ENCODE measurements at places on chromosomes 4 and X.
A peak's percentile ranks its signal among the peaks of the same experiment; 100 is the strongest.

DNA sequence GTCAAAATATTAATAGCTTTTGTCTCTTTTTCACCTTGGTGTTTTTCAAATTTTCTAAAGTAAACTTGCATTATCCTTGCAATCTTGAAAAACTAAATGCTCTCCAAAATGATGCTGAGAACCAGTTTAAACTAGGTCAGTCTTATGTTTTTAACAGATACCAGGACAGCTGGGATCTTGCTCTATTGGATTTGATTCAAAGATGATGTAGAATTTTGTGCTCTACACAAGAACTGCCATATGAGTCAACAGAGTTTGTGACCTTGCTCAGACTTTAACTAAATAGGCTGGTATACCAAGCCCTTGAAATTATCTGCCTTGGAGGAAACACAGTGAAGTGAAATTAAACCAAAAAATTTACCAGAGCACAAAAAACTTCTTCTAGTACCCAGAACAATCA is 991.1 kb downstream of the STPG2 start:
- no peak for DNase-seq

DNA sequence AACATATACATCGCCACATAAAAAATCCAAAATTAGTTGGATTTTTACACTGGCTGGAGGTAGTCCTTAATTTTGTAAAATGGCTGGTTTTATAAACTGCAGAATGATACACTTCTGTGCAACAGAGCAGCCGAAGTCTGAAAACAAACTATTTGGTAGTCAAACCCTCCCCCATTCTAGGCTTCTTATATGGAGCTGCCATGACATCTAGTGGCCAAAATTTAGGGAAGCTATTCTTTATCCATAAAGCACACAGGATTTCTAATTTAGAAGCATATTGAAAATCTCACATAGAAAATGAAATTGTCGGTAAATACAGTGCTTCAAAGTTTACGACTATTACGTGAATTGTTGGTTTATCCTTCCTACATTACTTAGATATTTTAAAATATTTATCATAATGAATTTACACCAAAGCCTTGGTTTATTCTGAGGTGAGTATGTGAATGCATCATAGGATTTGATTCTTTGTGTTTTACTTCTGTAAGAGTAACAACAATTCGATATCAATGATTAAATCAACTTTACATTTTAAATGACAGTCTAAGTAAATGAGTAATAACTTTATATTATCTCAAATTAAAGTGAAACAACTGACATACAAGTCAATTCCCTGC is 113.4 kb upstream of the FAM241A start:
- no peak for DNase-seq

DNA sequence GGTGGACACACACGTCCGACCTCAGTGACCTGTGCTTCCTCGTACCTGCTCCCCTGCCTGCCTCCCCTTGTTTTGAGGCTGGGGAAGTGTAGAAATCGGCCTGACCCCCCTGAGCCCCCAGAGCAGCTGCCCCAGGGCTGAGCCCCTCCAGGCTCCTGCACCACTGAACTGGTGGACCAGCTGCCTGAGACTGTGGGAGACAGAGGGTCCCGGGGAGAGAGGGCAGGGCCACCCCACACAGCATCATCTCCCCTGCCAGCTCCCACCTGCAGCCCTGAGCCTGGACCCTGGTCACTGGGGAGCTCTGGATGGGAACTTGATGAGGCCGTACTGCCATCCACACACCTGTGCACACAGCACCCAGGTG is 15.0 kb upstream of the NAT8L start:
- DNase-seq: no peak

- DNase-seq: no peak
These were observed 4.3 kb downstream of the GABRQ start for GRCh38 chrX:152641996-152642395.

DNA sequence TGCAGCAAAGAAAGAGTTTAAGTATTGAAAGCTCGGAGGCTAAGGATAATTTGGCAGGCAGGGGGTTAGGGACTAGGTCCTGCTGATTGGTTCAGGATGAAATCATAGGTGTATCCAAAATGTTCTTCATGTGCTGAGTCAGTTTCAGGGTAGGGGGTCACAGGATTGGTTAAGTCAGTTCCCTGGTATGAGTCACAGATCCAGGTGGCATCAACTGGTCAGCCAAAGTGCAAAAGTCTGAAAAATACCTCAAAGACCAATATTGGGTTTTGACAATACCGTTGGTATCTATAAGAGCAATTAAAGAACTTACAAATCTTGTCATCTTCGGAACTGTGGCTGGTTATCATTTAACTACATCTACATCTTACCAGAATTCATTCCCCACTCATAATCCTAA is 25.6 kb upstream of the PRDM8 start:
- DNase-seq: no peak

DNA sequence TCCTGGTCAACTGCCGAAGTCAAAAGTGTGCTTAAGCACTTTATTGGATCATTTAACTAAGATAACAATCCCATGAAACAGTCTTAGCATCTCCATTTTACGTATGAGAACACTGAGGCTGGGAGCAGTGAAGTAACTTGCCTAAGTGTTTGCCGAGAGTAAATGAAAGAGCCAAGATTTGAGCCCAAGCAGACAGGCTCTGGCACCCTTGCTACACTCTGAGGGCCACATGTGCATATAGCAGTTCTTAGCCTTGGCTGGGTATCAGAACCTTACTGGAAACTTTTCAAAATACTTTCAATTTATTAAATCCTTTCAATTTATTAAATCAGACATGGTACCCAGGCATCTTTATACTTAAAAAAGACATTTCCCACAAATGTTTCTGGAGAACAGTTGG is 225.9 kb downstream of the NR3C2 start:
- no peak for DNase-seq

DNA sequence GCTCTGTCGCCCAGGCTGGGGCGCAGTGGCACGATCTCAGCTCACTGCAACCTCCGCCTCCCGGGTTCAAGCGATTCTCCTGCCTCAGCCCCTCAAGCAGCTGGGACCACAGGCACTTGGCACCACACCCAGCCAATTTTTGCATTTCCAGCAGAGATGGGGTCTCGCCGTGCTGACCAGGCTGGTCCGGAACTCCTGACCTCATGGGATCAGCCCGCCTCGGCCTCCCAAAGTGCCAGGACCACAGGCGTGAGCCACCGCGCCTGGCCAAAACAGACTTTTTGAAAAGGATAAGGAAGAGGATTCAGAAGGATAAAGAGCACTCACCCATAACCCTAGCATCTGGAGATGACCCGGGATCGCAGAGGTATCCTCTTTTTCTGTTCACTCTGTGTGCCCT is 224.5 kb upstream of the AGTR2 start:
- DNase-seq: no peak

DNA sequence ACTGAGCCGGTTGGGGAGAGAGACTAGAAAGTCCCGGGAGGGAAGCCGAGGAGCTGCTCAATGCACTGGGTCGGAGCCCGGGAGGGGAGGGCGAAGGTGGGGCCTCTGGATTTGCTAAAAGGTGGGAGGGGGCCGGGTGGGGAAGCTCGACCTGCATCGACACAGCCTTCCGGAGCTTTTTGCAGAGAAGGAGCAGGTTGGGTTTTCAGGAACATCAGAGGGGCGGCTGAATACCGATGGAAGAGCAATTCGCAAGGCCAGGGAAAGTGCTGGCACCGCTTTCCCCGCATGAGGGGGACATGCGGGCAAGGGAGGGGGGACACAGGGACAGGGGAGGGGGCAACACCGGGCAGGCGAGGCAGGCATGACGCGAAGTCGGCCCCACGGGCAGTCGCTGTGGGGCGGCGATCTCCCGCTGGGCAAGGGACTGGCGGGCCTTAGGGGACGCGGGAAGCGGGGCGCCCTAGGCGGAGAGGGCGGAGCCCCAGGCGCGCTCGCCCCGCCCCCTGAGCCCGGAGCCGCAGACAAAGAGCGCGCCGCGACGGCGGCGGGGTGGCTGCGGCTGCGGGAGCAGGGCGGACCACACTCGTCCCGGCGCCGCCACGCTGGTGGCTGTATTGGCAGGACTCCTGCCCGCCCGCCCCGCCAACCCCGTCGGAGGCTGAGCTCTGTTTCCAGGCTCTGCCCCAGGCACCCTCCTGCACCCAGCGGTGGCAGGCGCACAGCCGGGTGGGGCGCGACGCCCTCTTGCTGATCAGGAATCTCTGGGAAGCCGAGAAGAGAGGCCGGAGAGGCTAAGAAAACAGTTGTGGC is 11.6 kb downstream of the PDZD4 start:
- DNase-seq: peak; percentile 61

DNA sequence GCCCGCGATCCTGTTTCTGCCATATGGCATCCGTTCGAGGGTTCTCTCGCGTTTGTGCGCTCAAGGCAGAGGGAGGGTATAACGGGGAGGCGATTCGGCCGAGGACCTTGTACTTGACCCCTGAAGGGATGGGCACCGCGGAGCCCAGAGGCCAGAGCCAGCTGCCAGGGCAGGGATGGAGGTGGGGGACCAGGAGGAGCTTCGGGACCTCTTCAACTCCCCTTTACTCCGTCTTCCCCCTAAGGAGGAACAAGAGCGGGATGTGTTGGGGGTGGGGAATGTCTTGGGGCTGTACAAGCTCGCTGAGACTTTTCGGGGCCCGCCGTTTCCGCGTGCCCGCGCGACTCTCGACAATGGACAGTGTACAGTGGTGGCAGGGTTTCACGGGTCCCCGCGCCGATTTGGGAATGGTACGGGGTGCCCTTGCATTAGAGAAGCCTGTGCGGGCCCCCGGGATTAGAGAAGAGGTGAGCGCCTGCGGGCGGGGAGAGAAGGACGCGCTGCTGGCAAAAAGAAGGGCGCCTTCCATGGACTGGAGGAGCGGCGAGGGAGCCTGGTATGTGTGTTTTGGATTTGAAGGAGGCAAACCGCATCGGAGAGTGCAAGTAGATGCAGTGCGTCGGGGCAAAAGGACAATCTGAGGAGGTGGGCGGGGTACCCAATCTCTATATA is 760 bp downstream of the UGT8 start:
- DNase-seq: no peak

- no peak for DNase-seq
These were observed 40.1 kb downstream of the SLC16A2 start for GRCh38 chrX:74461384-74461783.

DNA sequence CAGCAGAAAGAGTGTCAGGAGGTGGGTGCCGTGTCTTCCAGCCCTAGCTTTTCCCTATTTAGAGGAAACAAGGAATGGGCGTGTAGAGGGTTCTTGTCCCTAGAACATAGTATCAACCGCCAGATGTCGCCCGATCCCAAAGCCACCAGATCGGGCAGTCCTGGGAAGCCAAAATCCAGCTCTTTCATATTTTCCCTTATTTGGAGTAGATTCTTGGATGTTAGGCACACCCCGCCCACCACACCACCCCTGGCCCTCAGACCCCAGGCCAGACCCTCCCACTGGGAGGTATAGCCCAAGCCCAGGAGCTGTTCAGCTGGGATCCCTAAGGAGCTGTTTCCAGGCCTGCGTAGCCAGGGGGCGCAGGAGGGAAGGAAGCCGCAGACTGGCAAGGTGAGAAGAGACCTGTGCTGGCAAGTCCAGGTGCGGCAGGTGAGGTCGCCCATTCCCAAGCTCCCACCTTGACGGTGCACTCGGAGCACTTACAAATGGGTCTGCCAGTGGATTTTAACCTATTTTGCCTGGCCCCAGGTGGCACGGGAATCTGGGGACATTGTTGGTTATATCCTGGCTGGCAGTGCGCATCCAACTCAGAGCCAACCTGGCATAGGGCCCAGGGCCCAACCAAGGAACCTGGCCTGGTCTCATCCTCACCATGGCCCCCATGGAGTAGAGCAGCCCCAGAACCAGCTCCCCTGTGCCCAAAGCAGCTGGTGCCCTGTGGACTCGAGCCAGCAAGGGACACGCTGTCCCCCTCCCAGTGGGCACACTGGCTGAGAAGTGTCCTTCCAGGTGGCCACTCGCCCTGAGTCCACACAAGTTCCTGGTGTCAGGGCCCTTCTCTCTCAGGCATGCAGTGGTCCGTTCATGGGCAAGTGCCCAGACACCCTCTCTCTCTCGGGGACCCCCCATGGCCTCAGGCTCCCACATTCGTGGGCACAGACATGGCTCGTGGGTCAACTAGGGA is 811 bp downstream of the FLNA start:
- no peak for DNase-seq

DNA sequence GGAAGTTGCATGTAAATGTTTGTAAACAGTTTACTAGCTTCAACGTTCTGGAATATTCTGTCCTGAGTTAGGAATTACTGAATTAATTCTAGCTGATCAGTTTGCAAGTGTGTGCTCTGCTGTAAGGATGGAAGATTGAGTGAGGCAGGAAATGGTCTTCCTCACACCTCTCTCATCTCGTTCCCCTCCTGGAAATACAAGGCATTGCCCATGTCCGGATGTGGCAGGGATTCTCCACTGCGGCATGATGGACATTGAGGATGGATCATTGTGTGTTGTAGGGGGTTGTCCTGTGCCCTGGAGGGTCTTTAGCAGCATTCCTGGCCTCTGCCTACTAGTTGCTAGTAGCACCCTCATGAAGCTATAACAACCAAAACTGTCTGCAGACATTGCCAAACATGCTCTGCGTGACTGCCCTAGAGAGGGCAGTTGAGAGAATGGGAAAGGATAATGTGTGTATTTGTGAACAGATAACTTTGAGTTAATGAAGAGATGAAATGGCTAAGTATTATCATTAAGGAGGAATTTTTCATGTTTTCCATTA is 12.6 kb downstream of the CA5B start:
- no peak for DNase-seq

GRCh38 chrX:70025464-70025863 is 24.3 kb downstream of the AWAT2 start:
- DNase-seq: no peak

GRCh38 chr4:73376976-73377375 is 27.1 kb upstream of the ALB start:
- no peak for DNase-seq

DNA sequence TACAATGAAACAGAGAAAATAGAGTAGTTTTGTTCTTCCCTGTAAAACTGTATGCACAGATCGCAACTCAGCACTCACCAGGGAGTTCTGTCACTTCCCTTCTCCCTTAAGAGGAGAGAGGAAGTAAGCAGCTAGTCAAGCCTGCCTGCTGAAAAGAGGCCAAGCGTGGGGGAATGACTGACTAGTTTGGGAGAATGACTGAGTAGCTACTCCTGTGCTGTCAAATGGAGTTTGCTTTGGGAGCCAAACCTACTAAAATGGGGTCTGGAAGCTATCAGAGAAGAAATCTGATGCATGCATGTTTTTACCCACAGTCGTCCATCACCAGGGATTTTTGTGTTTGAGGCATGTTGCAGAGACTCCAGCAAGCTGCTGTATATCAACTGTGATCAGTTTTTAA is 54.6 kb upstream of the LHFPL1 start:
- DNase-seq: no peak
